Stimulated activated CD8-positive, alpha-beta memory T cell treated with anti-CD3 and anti-CD28 coated beads, Interleukin-2, amount 100 ng/mL, for 1 hour (primary cell): ENCODE measurements at places on chromosomes 16 and 17.
A peak's percentile ranks its signal among the peaks of the same experiment; 100 is the strongest.

GRCh38 chr16:47565454-47565853 is 104.3 kb downstream of the PHKB start:
- no peak for DNase-seq

DNA sequence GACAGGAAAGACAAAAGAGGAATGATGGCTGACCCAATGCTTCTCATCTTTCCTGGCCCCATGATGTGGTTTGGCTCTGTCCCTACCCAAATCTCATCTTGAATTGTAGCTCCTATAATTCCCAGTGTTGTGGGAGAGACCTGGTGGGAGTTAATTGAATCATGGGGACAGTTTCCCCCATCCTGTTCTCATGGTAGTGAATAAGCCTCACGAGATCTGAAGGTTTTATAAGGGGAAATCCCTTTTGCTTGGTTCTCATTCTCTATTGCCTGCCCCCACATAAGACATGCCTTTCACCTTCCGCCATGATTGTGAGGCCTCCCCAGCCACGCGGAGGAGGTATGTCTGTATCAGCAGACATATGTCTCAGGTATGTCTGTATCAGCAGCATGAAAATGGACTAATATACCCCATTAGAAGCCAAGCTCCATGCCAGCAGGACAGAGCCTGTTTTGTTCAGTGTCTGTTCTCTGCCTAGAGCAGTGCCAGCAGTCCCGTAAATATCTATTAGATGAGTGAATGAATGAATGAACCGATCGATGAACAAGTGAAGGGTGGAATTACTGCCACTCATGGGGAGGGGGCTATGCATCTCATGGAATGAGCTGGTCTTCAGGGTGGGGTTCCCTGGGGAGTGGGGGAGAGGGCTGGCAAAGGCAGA is 304.4 kb downstream of the SOX9 start:
- DNase-seq, result no peak

DNA sequence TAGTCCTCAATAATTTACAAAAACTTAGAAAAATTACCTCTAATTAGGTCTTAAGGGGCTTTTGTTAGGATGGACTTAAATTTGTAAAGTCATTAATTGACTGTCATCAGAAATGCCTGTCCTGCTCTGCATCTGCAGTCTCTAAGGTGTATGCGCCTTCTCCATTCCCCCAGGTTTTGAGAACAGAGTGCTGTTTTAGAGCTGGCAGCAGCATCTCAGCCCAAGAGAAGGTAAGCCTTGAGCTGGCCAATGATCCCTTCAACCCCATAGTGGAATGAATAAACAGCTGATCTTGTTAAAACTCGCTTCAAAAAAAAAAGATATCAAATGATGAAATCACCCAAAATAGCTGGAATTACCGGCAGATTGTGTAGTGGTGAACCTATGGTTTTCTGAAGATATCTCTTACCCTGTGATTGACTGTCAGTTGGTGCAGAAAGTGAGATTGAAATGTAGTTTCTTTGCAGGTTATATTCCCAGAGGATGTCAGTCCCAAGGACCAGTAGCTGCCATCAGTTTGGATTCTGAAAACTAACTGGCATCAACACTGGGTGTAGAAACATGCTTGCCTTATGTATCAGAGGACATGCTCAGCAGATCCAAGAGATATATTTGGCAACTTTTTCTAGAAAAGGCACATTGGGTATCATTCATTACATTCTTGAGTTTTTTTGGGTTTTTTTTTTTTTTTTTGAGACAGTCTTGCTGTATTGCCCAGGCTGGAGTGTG is 25.7 kb downstream of the TRPV2 start:
- DNase-seq, result no peak

GRCh38 chr16:1102921-1103635 is 7.0 kb upstream of the C1QTNF8 start:
- DNase-seq, result peak; percentile 43

DNA sequence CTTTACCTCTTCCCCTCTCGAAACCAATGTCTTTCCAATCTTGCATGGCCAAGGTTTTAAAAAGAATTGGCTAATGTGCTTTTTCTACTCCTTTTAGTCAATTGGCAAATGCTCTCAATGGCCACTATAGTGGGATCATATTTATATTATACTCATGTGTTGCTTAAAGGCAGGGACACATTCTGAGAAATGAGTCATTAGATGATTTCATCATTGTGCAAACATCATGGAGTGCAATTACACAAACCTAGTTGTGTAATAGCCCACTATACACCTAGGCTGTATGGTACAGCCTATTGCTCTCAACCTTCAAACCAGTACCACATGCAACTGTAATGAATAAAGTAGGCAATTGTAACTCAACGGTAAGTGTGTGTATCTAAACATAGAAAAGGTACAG is 180.9 kb downstream of the HS3ST3A1 start:
- no peak for DNase-seq

DNA sequence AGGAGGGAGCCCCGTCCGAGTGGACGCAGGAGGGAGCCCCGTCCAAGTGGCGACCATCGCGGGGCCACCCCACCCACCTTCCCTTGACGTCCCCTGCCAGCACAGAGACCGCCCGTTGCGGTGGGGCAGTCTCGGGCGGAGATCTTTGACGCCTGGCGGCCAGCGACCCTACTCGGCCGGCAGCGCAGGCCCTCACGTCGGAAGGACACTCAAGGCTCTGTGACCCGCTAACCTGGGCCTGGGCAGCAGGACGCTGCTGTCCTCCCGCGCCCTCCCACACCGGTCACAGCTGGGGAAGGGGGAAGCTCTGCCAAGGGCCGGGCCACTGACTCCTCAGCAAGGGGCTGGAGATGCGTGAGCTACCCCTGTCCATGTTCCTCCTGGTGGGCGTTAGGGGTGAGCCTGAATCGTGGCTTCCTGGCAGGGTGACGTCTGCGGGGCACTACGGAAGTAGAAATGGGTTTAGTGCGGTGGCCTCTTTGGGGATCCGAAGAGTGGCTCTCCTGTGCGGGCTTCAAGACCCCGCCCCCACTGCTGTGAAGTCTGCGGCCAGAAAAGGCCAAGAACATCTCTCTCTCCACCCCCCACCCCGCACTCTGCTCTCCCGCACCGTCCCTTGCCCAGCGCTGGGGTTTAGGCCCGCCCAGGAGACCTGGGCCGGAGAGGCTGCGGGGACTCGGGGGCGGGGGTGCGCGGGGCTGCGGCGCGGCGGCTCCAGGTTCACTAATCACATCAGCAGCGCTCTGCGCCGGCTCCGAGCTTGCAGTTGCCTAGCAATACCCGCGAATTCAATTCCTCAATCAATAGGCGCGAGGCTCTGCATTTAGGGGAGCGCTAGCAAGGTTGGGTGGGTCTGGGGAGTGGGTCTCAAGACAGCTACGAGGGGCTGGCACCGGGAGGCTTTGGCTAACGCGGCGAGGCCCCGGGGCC is 5.8 kb downstream of the CBX8 start:
- no peak for DNase-seq

GRCh38 chr17:79041041-79041570 is 17.1 kb downstream of the C1QTNF1 start:
- no peak for DNase-seq

DNA sequence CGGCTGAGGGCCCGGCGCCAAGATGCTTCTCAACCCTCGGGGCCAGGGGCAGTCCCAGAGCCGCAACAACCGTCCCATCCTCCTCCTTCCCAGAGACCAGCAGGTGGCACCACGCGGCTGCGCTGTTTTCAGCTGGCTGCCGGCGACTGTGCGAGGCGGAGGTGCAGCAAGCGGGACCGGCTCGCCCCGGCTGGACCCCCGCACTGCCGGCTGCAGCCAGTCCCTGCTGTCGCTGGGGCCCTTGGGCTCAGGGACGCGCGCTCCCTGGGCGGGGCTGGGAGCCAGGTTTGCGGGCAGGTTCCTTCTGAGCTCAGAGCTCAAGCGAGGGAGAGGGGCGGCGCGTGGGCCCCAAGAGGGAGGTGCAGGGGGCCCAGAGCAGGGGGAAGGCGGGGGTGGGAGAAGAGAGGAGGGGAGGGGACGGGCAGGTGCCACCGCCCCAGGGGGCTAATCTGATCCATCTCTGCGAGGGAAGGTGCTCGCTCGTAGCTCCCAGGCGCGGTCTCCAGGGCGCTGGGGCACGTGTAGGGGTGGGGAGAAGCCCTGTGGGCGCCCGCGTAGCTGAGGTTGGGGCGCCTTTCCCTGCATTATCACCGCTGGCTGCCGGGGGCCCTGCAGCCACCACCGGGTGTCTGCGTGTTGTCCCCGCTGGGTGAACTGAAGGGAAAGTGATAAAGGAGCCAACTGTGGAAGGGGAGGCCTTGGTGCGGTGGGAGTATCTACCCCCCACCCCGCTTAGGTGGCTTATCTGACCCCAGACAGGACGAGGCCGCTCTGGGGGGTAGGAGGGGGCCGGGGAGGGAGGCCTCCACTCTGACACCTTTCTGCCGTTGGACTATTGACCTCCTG is 24.2 kb downstream of the STAT5A start:
- DNase-seq, result peak; percentile 47
